ENCODE measurements at places on chromosomes 12 and 14.

- DNase-seq: no peak
Measured at GRCh38 chr12:102549691-102550090, 69.3 kb upstream of the IGF1 start.

GRCh38 chr14:70714055-70714550, 72.4 kb downstream of the TTC9 start:
- peak; percentile 15 for DNase-seq

DNA sequence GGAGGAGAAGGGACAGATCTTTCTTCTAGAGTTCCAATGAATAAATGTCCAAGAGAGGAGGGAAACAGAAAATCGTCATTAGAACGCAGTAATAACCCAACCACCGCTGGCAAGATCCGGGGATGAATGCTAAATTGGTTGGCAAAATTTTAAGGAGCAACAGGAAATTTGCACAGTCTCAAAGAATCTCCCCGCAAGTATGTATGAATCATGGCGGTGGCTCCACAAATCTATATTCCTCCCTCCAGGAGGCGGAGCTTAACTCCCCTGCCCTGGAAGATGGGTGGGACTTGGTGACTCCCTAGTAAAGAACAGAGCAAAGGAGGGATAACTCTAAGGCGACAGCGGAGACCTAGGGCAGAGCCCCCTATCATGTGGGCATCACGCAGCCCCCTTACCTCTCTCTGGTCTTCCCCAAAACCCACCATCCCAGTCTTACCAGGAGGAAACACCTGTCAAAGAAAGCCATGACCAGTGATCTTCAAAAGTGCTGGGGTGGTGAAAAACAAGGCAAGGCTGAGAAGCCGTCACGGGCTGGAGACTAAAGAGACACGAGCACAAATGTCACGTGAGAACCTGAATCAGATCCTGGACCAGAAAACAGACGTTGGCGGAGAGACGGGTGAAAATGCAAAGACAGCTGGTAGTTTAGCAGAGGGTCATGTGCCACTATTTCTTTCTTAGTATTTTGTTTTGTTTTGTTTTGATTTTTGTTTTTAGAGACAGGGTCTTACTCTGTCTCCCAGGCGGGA, 125.8 kb downstream of the NCOR2 start:
- peak; percentile 72 for DNase-seq

DNA sequence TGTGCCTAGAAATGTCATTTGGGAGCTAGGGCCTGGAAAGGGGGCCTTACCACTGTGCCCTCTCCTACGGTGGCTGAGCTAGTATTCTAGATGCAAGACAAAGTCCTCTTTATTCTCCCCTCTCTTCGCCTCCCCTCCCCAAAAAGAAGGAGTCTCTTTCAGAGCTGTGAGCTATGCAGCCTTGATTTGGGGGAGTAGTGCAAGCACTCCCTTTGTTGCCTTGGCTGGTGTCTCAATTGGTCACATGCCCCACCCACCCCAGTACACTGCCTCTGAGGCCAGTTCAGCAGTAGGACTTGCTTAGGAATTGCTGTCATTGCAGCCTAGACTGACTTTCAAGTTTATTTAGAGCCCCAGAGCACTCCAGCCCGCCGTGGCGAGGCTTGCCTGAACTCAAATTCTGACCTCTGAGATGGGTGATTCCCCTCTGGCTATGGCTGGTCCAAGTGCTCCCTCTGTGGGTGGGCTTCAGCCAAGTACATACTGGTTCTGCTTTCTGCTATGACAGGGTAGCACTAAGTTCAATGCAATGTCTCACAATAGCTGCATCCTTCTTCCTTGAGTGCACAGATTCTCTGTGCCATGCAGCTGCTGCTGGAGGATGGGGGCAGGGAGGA, 37.0 kb upstream of the FBXO33 start:
- DNase-seq: no peak

GRCh38 chr12:89464974-89465592, 59.5 kb downstream of the GALNT4 start:
- no peak for DNase-seq

DNA sequence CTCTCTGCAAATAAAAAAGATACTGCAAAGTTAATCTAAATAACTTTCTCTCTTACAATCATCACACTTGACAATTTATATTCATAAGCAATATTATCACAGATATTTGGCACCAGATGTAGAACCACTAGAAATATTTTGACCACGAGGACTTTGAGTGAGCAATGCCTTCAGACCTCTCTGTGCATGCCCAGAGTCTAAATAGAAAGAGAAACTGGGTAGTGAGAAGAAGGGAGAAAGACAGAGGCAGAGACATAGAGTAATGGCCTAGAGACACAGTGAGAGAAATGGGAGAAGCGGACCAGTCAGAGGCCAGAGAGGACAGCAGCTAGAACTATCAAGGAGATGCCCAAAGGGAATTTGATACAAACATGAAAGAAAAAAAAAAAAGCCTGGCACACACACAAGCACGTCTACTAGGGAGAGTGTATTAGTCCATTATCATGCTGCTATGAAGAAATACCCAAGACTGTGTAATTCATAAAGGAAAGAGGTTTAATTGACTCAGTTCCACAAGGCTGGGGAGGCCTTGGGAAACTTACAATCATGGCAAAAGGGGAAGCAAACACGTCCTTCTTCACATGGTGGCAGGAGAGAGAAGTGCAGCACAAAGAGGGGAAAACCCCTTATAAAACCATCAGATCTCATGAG, 41.1 kb downstream of the BMP4 start:
- no peak for DNase-seq

- DNase-seq: peak; percentile 77
Measured at GRCh38 chr14:65243766-65244442, 141.6 kb upstream of the MAX start.

DNA sequence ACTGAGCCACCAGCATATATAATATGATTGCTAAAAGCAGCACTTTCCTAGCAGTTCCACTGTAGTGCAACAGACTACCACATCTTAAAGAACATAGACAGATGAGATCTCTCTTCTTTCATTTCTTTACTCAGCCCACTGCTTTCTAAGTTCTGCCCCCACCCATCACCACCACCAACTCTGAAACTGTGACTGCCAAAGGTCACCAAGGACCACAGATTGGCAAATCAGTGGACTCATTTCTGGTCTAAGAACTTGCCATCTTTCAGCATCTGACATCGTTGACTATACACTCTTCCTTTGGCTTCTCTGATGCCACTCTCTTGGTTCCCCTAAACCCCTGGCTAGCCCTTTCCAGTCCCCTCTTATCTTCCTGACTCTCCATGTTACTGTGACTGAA, 38.4 kb downstream of the IFNG start:
- DNase-seq: no peak

DNA sequence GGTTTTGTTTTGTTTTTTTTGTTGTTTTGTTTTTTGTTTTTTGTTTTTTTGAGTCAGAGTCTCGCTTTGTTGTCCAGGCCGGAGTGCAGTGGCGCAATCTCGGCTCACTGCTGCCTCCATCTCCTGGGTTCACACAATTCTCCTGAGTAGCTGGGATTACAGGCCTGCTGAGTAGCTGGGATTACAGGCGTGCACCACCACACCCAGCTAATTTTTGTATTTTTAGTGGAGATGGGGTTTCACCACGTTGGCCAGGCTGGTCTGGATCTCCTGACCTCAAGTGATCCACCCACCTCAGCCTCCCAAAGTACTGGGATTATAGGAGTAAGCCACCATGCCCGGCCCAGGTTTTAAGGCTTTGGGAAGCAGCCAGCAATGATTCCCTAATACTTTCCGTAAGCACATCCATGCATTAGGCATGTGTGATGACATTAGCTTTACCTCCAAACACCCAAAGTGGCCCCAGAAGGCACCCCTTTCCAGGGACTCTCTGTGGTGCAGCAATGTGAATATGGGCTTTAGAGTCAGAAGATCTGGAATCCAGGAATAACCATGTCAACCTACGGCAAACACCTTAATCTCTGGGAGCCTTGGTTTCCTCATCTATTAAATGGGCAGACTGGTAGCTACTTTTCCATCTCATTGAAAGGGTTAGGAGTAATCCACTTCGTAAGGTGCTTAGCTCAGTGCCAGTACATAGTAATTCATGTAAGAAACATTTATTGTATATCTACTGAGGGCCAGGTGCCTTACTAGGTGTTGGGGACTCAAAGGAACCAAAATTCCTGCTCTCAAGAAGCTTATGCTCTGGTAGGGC, 152.9 kb downstream of the ZFP36L1 start:
- DNase-seq: no peak

DNA sequence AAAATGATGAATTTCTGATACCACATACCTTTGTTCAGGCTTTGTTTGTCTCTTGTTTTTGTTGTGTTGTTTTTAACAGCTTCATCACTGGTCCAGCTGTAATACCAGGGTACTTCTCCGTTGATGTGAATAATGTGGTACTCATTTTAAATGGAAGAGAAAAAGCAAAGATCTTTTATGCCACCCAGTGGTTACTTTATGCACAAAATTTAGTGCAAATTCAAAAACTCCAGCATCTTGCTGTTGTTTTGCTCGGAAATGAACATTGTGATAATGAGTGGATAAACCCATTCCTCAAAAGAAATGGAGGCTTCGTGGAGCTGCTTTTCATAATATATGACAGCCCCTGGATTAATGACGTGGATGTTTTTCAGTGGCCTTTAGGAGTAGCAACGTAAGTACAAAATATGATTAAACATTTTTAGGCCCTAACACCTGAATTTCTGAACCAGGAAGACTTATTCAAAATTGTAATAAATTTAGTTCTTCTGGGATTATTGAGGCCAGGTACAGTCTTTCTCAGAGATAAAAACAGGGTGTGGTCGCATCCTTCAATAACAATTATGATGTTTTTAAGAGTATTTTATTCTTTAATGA, 22.4 kb downstream of the RXYLT1 start:
- no peak for DNase-seq

DNA sequence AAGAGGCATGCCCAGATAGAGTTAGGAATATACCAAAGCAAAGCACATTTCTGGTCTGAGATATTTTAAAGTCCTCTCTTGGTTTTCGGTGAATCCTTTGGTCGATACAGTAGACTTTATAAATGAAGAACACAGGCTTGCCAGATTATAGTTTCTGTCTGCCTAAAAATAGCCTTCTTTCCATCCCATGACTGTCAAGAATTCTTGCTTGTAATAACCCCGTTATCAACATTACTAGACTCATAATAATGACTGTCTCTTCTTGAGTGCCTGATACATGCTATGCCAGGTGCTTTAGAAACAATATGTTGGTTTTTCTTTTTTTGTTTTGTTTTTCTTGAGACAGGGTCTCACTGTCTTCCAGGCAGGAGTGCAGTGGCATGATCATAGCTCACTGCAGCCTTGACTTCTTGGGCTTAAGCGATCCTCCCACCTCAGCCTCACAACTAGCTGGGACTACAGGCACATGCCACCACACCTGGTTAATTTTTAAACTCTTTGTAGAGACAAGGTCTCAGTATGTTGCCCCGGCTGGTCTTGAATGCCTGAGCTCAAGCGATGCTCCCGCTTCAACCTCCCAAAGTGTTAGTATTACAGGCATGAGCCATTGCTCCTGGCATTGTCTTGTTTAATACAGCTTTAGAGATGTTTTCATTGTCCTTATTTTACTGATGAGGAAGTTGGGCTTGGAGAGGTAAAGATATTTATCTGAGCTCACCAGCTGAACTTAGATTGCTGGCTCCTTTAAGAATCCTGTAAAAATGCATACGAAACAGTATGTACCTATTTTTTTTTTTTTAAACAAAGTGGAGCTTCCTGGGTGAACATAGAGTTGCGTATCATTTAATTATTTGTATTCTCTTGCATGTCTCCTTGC, 30.4 kb downstream of the CHST11 start:
- no peak for DNase-seq

GRCh38 chr12:30696103-30696408, 387 bp upstream of the IPO8 start:
- no peak for DNase-seq

DNA sequence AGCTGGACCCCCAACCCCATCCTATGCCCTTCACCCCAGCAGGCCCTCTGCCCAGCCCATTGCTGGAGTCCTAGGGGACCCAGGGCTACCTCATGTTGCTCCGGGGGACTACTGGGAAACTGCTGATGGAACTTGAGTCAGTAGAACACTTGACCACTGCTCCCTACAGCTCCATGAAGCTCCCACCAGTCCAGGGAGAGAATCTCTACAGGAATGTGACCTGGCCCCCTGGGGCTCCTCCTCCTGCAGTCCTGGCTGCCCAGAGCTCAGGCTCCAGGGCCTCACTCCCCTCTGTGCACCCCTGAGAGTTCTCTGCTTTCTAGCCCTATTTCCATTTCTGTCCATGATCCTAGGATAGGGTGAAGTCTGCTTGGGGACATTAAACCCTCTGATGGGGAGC, 10.8 kb upstream of the AQP2 start:
- DNase-seq: no peak

- no peak for DNase-seq
Measured at GRCh38 chr12:6767353-6768319, 1.5 kb downstream of the PTMS start.

DNA sequence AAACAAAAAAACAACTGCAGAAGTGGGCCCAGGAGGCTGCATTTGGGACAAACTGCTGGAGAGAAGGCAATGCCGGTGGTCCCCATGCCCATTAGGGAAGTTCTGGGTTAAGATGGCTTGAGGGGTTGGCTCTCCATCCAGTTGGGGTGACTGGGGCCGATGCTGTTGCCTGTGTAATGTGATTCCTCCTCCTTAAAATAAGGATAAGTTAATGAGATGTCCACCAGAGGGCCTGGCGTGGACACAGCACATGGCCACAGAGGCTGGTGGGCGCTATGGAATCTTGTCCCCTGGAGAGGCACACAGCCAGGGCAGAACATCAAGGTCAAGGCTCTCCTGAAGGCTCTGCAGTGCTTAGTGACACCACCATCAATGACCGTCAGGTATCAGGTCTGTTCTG, 1.0 kb upstream of the TESC start:
- no peak for DNase-seq

GRCh38 chr12:97560350-97560749, 97.7 kb downstream of the RMST start:
- DNase-seq: no peak

DNA sequence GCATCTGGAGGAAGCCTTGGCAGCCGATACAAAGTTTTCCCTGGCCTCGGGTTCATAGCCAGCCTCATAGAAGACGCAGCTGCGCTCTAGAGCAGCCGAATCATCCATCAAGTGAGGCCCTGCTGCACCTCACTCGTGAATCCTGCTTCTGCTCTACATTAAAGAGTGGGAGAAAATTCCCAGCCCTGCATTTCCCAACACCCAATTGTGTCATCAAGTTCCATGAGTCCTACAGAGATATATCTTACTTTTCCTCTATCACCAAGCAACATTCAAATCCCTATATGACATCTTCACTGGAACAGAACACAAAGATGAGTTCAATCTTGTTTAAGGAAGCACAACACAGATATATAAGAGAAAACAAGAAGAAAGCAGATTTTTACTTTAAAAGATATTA, 139.3 kb downstream of the TTC7B start:
- DNase-seq: no peak

DNA sequence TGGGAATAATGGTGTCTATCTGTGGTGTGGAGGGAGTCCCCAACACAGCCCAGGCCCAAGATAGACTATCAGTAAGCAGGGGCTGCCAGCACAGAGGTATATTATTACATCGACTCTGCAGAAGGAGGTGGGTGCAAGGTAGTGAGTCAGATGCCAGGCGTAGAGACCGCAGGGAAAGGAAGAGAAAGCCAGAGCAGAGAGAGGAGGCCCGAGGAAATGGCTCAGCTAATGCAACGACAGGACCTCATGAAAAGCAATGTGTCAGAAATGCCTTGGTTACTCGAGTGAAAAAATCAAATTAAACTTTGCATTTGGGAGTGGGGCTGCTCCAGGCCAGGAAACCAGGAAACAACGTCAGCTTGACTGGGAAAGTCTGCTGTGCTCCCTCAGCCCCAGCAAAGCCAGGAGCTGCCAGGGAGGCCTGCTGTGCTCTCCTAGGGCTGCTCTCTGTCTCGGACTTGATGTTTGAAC, 173.2 kb downstream of the SUDS3 start:
- DNase-seq: no peak

- DNase-seq: no peak
Measured at GRCh38 chr14:25788252-25788651, 738.3 kb upstream of the STXBP6 start.
